Liver (tissue), 10 donors: ENCODE measurements at places on chromosomes 5 and 9. TPM values are rescaled to one million over a fixed set of nuclear protein-coding genes. Genes with fewer than 3 reads are reported as not detected.

The FSTL4 gene
- not detected for total RNA-seq

The LHX6 gene
- total RNA-seq: 0.33 TPM

The CCNO gene
- not detected for total RNA-seq

The CDH9 gene
- not detected for total RNA-seq

The PRLR gene
- total RNA-seq: 44.5 TPM

The OSMR gene
- 4.3 TPM for total RNA-seq

The PHF24 gene
- 0.05 TPM for total RNA-seq

The GRPEL2 gene
- total RNA-seq: 9.5 TPM
